ENCODE measurements at places on chromosomes 7 and 10. TPM values are rescaled to one million over a fixed set of nuclear protein-coding genes. Genes with fewer than 3 reads are reported as not detected.

DNA sequence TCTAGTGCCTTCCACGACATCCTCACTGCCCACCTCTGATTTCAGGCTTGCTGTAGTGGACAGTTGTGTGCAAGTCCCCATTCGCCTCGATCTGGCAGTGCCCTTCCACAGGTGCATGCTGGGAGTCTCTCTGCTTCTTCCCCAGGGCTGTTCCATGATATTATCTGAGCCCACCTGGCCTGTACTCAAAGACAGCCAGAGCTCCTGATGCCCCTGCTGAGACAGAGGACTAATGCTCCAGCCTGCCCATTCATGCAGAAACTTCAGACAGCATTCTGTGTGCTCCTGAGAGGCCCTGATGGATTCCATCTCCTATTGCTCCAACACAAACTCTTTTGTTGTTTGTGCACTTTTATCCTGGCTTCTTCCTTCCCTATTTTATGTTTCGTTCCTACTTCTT lies 164.8 kb upstream of the PRSS58 start:
- DNase-seq, result no peak

DNA sequence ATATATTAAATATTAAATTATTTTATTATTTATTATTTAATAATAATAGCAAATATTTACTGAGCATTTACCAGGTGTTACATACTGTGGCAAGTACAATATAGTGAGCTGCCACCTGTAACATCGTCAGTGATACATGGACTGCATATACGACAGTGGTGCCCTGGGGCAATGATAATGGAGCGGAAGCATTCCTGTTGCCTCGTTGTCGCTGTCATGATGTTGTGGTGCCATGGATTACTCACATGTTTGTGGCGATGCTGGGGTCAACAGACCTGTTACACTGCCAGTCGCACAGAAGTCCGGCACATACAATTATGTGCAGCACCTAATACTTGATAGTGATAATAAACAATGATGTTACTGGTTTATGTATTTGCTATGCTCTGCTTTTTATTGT lies 20.6 kb downstream of the CAMK1D start:
- no peak for DNase-seq

GRCh38 chr10:48577158-48577557 lies 27.7 kb downstream of the ARHGAP22 start:
- DNase-seq, result peak; percentile 71

TUBB8 gene
- not detected for total RNA-seq

ZMIZ2 gene
- total RNA-seq, result 31.2 TPM

GRCh38 chr7:51601461-51601860 lies 284.9 kb upstream of the COBL start:
- DNase-seq, result no peak

GPR15LG gene
- total RNA-seq, result not detected

- DNase-seq, result no peak
Observed at GRCh38 chr7:22668971-22669401, 58.0 kb upstream of the IL6 start.

GRCh38 chr7:100588438-100588837 lies 2.3 kb downstream of the FBXO24 start:
- peak; percentile 42 for DNase-seq

GRCh38 chr10:60894786-60895185 lies 49.2 kb downstream of the RHOBTB1 start:
- DNase-seq, result no peak

DNA sequence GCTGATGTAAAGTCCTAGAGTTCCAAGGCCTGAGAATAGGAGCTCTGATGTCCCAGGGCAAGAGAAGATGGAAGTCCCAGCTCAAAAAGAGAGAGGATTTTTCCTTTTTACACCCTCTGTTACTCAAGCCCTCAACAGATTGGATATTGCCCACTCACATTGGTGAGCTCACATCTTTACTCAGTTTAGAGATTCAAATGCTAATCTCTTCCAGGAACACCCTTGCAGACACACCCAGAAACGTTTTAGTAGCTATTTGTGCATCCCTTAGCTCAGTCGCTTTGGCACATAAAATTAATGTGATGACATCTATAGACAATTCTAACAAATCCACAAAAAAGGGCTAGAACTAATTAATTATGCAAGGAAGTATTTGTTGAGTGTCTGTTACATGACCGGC lies 27.1 kb downstream of the ARMC3 start:
- DNase-seq, result no peak

DNA sequence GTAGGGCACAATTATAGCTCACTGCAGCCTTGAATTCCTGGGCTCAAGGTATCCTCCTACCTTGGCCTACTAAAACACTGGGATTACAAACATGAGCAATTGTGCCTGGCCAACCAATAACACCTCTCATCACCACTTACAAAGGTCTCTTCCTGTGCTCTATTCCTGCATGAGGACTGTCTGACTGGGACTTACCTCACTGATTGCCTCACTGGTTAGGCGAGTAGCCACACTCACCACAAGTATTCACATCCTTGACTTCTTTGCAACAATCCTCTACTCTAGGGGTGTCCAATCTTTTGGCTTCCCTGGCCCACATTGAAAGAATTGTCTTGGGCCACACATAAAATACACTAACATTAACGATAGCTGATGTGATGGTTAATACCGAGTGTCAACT lies 22.6 kb upstream of the PDIA4 start:
- DNase-seq, result no peak

GRCh38 chr7:140039896-140040295 lies 22.9 kb downstream of the PARP12 start:
- no peak for DNase-seq

- DNase-seq, result no peak
Observed at GRCh38 chr10:23917251-23917840, 291.6 kb upstream of the KIAA1217 start.

CRHR2 gene
- total RNA-seq, result not detected

KEL gene
- total RNA-seq, result 2.4 TPM

- DNase-seq, result no peak
Observed at GRCh38 chr7:131723926-131724325, 167.5 kb upstream of the PODXL start.

DNA sequence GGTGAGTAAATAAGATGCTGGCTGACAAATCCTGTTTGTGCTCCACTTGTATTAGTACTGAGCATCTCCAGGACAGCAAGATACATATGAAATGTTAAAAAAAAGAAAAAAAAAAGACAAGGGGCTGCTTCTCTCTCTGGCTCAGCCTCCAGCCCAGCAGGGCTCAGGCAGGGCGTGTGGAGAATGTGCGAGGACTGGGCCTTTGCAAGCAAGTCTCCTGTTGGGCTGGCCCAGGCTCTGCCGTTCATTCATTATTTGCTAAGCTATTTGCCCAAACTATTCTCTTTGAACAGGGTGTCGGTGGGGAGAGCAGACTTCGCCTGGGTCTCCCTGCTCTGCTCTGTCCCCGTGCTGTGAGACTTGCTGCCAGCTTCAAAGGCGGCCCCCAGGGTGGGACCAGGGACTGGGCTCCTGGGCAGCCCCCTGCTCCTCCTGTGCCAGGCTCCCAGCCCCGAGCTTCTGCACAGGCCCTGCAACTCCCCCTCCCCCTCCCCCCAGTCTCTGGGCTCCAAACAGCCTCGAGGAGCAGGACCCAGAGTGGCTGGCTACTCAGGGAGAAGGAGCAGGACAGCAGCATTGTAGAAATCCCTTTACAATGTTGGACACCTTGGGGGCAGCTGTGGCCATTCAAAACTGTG lies 25.6 kb upstream of the MGMT start:
- no peak for DNase-seq

DNA sequence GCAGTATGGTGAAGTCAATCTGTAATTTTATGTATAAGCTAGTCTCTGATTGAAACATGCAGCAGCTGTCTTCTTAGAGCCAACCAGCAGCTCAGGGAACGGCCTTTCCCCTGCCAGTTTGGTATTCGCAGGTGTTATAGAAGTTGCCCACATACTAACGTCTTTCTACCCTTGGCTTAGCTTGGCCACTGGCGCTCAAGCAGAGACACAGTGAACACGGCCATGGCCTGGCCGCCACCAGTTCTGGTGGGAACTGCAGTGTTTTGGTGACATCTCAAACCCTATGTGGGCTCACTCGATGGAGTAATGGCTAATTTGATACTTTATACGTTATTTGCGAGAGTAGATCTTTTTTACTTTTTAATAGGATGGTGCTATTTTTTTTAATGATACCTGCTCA lies 17.1 kb downstream of the EIF4H start:
- no peak for DNase-seq

GRCh38 chr7:38310591-38311101 lies 37.2 kb upstream of the TARP start:
- no peak for DNase-seq

- no peak for DNase-seq
Observed at GRCh38 chr10:36075196-36075595, 433.1 kb upstream of the FZD8 start.

GRCh38 chr10:97188261-97188711 lies 2.5 kb upstream of the SLIT1 start:
- no peak for DNase-seq

GRCh38 chr10:88557256-88557655 lies 25.9 kb downstream of the RNLS start:
- no peak for DNase-seq

DNA sequence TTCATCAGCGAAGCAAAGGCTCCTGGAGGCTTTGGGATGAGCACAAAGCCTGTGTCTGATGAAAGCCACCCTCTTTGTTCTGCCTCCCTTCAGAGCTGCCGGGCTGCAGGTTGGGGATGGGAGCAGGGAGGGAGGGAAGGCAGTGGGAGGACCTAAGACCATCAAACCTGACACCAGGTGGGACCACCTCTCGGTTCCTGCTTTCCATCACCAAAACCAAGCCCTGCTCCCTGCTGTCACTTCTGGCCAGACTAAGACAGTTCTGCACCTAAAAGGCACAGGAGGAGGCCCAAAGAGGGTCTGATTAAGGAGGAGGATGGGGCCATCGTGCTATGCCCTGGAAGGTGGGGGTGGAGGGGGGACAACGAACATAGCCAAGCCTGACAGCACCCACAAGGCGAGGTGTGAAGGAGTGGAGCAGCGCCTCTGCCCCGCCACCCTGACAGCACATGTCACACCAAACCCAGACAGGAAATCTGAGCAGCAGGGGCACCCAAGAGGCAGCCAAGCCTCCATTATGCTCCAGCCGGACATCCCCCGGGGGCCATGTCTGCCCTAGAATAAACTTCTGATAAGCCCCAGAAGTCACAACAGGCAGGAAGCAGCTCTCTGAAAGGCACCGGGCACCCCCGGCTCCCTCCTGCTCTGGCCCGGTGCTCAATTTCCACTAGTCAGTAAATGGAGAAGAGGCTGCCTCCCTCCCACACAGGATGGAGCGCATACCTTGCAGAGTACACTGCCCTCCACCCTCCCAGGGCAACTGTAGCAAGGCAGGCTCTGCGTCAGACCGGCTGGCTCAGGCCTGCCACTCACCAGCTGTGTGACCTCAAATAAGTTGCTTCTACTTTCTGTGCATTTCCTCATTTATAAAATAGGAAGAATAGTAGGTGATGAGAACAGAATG lies 48.9 kb downstream of the DLG5 start:
- peak; percentile 73 for DNase-seq

TNRC18 gene
- 214 TPM for total RNA-seq

- no peak for DNase-seq
Observed at GRCh38 chr7:222716-223041, 30.3 kb downstream of the FAM20C start.

DNA sequence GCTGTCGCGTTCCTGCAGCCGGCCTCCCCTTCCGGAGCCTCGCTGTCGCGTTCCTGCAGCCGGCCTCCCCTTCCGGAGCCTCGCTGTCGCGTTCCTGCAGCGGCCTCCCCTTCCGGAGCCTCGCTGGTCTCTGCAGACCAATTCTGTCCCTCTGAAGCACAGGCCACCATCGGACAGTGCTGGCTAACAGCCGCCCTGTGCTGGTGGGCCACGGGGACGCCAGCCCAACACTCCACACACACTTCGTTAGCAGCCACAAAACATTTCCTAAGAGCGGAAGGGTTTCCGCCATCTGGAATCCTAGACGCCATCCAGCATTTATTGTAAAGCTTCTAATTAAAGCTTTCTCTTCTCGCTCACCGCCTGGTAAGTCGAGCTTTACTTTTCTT lies 11.2 kb downstream of the GPER1 start:
- no peak for DNase-seq

- no peak for DNase-seq
Observed at GRCh38 chr10:37975401-37975991, 951 bp downstream of the ZNF25 start.

SLC26A3 gene
- not detected for total RNA-seq

- no peak for DNase-seq
Observed at GRCh38 chr7:72437610-72438009, 25.5 kb upstream of the CALN1 start.

GRCh38 chr7:18040196-18040595 lies 12.6 kb upstream of the PRPS1L1 start:
- DNase-seq, result no peak

DNA sequence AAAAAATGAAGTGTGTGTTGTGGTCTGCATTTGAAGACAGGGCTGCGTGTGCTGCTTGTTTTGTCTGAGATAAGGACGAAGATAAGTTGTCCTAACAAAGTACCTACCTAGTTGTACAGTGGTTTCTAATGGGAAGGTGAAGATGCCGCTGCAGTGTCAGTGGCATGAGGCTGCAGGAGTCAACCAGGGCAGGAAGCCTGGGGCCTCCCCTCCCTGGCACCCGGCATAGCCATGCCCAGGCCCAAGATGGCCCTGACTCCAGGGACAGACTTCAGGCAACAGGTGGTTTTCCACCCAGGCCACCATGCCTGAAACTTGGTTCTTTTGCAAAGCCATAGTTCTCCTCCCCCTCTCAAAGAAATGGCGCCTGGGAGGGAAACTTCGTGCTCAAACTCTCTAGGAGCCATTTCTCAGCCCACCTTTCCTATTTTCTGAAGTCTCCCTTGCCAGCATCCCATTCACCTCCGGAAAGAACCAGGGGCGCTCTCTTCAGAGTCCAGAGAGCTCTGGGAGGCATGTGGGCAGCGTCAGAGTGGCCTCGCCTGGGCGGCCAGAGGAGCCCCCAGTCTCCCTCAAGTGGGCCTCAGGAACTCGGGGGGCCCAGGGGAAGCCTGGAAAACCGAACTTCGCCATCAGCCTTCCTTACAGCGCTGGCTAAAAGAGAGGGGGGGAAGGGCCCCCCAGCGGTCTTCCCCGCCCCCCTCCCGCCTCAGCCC lies 2.1 kb upstream of the KAT6B start:
- no peak for DNase-seq

DNA sequence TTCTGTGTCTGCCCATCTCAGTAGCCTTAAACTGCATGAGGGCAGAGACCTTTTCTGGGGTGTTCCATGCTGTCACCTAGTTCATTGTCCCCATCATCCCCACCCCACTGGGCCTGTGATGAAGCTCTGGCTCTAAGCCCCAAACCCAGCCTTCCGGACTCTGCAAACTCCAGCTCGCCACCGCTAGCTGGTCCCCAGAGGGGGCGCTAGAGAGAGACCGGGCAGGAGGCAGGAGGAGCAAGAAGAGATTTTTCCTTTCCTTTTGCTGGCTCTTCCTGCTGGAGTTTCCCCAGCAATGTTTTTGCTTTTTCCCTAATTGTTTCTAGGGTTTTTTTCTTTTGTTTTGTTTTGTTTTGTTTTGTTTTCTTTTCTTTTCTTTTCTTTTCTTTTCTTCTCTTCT lies 234.4 kb downstream of the TEX36 start:
- no peak for DNase-seq

Data from hematopoietic multipotent progenitor cell (in vitro differentiated cells).